OCI-LY7 (cell line): ENCODE measurements at places on chromosomes 4 and X. TPM values are rescaled to one million over a fixed set of nuclear protein-coding genes. Genes with fewer than 3 reads are reported as not detected.

MEPE gene
- not detected in 2 replicates for total RNA-seq

HTR2C gene
- not detected in 2 replicates for total RNA-seq

DNA sequence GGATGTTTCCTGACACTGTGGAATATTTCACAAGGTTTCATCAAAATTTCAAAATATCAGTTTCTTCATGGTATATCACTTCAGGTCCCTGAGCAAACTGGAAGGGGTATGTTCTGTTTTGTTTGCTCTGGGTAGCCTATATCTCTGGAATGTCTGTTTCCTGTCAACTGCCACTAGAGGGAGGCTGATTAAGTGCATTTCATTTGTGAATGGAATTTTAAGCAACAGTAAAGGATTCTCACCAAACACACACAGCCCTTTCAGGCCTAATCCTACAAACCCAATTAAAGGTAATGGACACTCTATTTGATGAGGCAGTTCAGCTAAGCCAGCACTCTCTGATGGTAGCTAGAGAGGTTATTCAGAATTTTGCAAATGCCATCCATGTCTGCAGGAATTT is 307.1 kb downstream of the TEX13A start:
- peak; percentile 0 for DNase-seq

DNA sequence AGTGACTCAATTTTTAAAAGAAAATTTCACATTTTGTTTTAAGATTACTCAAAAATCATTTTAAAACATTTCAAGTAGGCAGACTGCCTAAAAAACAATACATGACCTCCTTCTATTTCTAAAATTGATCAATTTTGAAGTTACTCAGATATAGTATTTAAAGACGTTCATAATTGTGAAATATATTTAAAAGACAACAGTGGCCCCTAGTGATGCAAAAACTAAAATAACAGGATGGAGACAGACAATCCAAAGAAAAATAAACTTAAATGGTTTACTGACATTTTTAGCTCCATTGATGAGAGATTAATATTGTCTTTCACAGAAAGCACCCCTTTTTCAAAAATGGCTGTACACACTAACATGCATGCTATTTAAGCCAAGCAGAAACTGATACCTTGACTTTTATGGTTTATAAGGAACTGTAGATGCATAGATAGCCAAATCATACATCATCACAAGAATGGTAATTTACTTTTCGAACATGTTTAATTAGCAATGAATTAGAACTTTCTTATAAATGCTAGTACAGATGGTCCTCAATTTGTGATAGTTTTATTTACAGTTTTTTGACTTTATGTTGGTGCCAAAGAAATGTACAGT is 69.8 kb upstream of the FAT4 start:
- no peak for DNase-seq
